ENCODE measurements at places on chromosomes 12 and 14.

DNA sequence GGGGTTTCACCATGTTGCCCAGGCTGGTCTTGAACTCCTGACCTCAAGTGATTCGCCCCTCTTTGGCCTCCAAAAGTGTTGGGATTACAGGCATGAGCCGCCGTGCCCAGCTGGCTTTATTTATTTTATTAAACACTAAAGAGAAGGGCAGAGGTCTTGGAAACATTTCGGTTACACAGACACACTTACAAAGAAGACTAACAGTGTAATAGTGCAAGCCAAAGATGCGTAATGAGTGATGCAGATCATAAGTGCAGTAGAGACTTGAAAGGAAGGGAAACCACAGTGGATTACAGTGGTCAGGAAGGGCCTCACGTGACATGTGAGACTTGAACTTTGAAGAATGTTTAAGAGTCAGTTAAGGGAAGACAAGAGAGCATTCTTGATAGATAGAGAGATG lies 33.9 kb upstream of the CDK17 start:
- H3K4me1 ChIP-seq: peaks cover 5% of the 10 kb centered on the region
- no peak overlapping the region for H3K27ac ChIP-seq
- no peaks in the 10 kb centered on the region for H3K36me3 ChIP-seq
- no peak overlapping the region for H3K4me3 ChIP-seq
- no peak for DNase-seq

- no peak for DNase-seq
- no peak overlapping the region for H3K4me3 ChIP-seq
- H3K27ac ChIP-seq: no peak overlapping the region
These were observed 109.6 kb downstream of the BCAT1 start for GRCh38 chr12:24839268-24839791.

DNA sequence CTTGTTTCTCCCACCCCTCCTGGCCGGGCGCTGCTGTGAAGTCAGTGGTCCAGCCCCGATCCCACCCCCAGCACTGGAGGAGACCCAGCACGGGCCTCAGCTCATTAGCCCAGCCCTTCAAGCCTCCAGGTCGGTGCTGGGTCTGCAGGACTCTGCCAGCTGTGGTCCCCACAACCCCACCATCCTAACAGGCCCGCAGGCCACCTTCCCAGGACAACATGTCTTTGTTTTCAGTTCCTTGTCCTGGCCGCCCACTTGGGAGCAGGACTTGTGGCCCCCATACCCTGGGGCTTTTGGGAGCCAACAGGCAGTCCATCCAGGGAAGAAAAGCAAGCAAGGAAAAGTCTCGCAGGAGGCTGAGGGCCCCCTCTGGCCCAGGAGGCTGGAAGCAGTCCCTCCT lies 60.0 kb downstream of the HRK start:
- H3K4me1 ChIP-seq: peaks cover 6% of the 10 kb centered on the region
- H3K27ac ChIP-seq: no peak overlapping the region
- DNase-seq: no peak

DNA sequence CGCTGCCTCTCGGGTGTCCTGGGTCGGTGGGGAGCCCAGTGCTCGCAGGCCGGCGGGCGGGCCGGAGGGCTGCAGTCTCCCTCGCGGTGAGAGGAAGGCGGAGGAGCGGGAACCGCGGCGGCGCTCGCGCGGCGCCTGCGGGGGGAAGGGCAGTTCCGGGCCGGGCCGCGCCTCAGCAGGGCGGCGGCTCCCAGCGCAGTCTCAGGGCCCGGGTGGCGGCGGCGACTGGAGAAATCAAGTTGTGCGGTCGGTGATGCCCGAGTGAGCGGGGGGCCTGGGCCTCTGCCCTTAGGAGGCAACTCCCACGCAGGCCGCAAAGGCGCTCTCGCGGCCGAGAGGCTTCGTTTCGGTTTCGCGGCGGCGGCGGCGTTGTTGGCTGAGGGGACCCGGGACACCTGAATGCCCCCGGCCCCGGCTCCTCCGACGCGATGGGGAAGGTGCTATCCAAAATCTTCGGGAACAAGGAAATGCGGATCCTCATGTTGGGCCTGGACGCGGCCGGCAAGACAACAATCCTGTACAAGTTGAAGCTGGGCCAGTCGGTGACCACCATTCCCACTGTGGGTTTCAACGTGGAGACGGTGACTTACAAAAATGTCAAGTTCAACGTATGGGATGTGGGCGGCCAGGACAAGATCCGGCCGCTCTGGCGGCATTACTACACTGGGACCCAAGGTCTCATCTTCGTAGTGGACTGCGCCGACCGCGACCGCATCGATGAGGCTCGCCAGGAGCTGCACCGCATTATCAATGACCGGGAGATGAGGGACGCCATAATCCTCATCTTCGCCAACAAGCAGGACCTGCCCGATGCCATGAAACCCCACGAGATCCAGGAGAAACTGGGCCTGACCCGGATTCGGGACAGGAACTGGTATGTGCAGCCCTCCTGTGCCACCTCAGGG lies 679 bp downstream of the ARF6 start:
- peak; percentile 29 for DNase-seq
- H3K4me3 ChIP-seq: peak overlapping the region; percentile 89
- H3K27me3 ChIP-seq: no peaks in the 10 kb centered on the region
- H3K27ac ChIP-seq: peak overlapping the region; percentile 88
- H3K36me3 ChIP-seq: no peaks in the 10 kb centered on the region
- peaks cover 17% of the 10 kb centered on the region for H3K4me1 ChIP-seq

- H3K4me1 ChIP-seq: no peaks in the 10 kb centered on the region
- DNase-seq: no peak
These were observed 17.6 kb upstream of the G2E3 start for GRCh38 chr14:30541318-30541717.

DNA sequence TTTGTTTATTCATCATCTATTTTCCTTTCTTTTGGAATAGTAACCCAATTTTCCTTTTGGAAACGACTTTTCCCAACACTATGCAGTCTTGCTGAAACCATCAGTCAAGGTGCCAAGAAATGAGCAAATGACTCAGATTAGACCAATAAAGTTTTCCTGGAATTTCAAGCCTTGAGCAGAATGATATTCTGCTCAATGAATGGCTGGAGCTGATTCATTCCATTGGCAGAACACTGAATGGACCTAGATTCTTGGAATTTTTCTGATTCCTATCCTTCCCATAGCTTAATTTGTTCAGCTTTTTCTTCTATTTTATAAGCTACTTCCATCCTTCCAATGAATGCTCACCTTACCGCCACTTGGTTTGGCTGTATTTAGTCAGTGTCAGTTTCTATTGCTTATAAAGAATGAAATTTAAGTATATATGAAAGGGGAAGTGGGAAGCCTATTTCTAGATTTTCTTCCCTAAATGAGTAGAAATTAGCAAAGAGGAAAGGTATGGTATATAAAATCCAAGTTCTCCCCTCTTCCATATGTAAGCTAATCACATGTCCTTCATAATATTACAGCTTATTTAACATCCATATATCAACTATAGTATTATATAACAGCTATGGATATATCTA lies 89.0 kb downstream of the C14orf39 start:
- no peak for DNase-seq
- no peak overlapping the region for H3K4me3 ChIP-seq
- H3K4me1 ChIP-seq: no peaks in the 10 kb centered on the region
- H3K27ac ChIP-seq: no peak overlapping the region

DNA sequence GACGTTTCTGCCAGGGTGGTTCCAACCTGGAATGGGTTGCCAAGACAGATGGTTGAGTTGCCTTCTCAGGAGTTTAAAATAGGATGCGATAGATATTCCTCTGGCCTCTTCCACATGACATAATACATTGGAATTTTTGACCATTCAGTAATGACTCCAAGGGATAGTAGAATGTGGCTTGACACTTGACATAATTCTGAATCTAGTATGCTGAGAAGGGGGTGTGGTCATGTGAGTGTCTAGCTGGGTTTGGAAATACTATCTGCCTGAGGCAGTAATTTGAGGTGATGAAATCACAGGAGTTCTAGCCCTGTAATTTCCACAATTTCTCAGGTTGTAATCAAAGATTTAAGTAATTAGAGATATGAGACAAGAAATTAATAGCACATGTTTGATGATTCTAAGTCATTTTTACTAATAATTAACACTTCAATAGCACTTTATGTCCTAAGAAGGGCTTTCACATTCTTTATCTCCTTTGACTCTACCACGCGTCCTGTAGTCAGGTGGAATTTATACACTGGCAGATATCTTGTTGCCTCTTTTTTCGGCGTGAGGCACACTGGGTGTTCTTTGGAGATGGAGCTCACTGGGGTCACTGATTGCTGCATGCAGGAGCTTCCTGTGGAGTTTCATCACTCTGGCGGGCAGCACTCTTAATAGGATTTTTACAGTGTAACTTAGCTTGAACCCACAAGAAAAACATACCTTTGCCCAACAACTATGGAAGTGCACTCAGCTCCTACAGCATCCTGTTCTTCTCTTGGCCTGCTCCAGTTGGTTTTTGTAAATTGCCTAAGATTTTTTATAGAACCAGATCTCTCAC lies 3.2 kb upstream of the AMIGO2 start:
- H3K27ac ChIP-seq: no peak overlapping the region
- peaks cover 17% of the 10 kb centered on the region for H3K27me3 ChIP-seq
- DNase-seq: no peak
- H3K4me1 ChIP-seq: peaks cover 6% of the 10 kb centered on the region
- no peaks in the 10 kb centered on the region for H3K36me3 ChIP-seq

GRCh38 chr12:131044136-131044535 lies 90.4 kb downstream of the ADGRD1 start:
- DNase-seq: no peak
- no peak overlapping the region for H3K4me3 ChIP-seq
- H3K4me1 ChIP-seq: no peaks in the 10 kb centered on the region
- no peaks in the 10 kb centered on the region for H3K36me3 ChIP-seq

- peaks cover 8% of the 10 kb centered on the region for H3K4me1 ChIP-seq
- no peaks in the 10 kb centered on the region for H3K27me3 ChIP-seq
- H3K4me3 ChIP-seq: no peak overlapping the region
- no peak overlapping the region for H3K27ac ChIP-seq
- no peak for DNase-seq
These were observed 101.6 kb downstream of the POLR3B start for GRCh38 chr12:106459124-106459523.

DNA sequence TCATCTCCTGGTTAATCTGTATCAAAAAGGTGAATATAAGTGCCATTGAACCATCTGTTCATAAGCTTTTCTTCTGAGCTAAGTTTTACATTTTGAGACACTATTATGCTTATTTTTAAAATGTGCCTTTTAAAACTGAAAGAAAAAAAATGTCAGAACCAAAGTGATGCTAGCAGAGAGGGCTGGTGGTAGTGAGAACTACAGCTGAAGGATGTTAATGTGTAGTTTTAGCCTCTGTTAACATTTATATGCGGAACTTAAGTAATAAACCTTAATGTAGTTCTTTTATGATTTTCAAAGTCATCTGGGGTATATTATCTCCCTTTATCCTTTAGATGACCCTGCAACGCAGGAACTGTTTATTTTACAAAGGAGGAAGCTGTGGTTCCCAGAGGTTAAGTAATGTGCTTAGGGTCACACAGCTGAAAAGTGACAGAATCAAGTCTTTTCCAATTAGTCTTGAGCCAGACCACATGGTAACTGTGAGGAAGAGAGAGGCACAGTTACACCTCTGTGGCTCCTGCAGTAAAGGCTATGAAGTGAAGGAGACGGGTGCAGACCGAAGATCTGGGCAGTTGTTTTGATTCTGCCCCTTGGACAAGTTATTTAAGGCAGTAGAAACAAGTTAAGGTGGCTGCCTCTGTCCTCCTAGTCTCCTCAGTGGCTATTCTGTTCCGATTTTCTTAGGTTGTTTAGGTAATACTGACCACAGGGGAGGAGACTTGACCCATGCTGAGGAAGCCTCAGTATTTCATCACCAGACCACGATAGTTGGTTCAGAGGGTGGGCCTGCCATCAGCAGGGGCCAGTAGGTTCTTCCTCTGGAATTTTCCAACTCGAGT lies 23.9 kb downstream of the GNG2 start:
- DNase-seq: no peak
- H3K36me3 ChIP-seq: no peaks in the 10 kb centered on the region
- H3K27ac ChIP-seq: no peak overlapping the region
- H3K27me3 ChIP-seq: no peaks in the 10 kb centered on the region
- H3K4me3 ChIP-seq: no peak overlapping the region

DNA sequence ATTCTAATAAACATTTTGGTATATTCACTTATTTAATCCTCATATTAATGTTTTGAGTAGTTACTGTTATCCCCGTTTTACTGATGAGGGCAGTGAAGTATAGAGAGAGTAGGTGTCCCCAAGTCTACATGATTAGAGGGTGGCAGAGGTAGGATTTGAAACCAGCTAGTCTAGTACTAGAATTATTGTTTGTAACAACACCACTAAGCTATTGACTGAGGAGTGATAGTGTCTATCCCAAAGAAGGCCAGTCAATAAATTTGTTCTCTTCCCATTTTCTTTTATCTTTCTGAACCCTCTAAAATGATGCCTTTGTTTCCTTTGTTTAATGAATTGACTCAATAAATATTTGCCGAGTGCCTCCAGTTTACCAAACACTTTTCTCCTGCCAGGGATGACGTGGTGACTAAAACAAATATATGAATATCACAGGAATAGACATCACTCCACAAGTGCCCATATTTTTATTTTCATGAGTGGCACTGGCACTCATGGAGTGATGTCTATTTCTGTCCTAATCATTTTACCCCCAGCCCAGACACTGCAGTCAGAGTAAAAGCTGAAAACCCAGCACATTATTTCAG lies 247.5 kb downstream of the SLC16A7 start:
- H3K27me3 ChIP-seq: no peaks in the 10 kb centered on the region
- no peaks in the 10 kb centered on the region for H3K4me1 ChIP-seq
- no peaks in the 10 kb centered on the region for H3K36me3 ChIP-seq

- H3K4me3 ChIP-seq: no peak overlapping the region
- no peaks in the 10 kb centered on the region for H3K36me3 ChIP-seq
- H3K27ac ChIP-seq: no peak overlapping the region
- H3K27me3 ChIP-seq: peaks cover 12% of the 10 kb centered on the region
- no peak for DNase-seq
These were observed 35.8 kb upstream of the PRKAB1 start for GRCh38 chr12:119631930-119632678.

GRCh38 chr14:38662781-38663180 lies 406.9 kb upstream of the CLEC14A start:
- peaks cover 3% of the 10 kb centered on the region for H3K4me1 ChIP-seq
- no peaks in the 10 kb centered on the region for H3K36me3 ChIP-seq
- no peak overlapping the region for H3K27ac ChIP-seq
- DNase-seq: peak; percentile 12
- no peak overlapping the region for H3K4me3 ChIP-seq

DNA sequence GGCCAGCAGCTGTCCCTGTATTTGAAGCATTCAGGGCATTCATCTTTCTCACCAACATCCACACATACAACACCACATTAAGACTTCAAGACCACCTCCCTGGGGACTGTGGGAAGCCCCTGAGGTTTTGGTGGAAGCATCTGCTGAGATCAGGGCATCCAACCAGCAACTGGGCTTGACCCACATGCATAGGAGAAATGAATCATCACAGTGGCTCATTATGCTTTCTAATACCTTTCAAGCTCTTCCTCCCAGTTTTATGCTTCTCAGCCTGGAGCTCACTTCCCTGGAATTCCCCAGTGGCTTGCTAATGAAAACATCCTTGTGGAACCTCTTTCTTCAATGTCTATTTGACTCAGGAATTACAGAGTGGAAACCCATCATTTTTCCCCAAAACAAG lies 21.4 kb upstream of the CMKLR1 start:
- no peaks in the 10 kb centered on the region for H3K27me3 ChIP-seq
- H3K36me3 ChIP-seq: no peaks in the 10 kb centered on the region
- H3K27ac ChIP-seq: no peak overlapping the region
- H3K4me1 ChIP-seq: no peaks in the 10 kb centered on the region
- no peak overlapping the region for H3K4me3 ChIP-seq

- H3K27ac ChIP-seq: no peak overlapping the region
- no peaks in the 10 kb centered on the region for H3K27me3 ChIP-seq
- DNase-seq: no peak
- H3K4me3 ChIP-seq: no peak overlapping the region
- peaks cover 4% of the 10 kb centered on the region for H3K4me1 ChIP-seq
These were observed 491.8 kb downstream of the PCNX1 start for GRCh38 chr14:71399057-71399487.

Measured in neuronal stem cell (in vitro differentiated cells).